ENCODE measurements at places on chromosomes 11 and 22.
A peak's percentile ranks its signal among the peaks of the same experiment; 100 is the strongest.

GRCh38 chr22:23399367-23400285 lies 180.5 kb downstream of the IGLL1 start:
- DNase-seq = no peak

DNA sequence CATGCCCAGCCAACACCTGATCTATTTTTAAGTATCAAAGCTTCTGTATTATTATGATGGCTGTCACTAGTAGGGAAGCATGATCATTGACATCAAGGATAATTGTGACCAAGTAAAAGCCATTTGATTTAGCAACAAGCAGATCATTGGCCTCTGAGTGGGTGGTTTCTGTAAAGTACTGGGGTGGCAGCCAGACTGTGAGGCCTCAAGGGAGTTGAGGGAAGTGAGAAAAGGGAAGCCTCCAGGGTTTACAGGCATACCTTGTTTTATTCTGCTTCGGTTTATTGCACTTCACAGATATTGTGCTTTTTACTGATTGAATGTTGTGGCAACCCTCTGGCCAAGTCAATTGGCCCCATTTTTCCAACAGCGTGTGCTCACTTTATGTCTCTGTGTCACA lies 60.1 kb downstream of the PRR5L start:
- peak; percentile 90 for DNase-seq

GRCh38 chr11:122137078-122137793 lies 21.2 kb upstream of the BLID start:
- DNase-seq = no peak

GRCh38 chr11:43969543-43969942 lies 27.1 kb downstream of the C11orf96 start:
- no peak for DNase-seq

- DNase-seq = no peak
These were observed 238.3 kb upstream of the SESN3 start for GRCh38 chr11:95469258-95469657.
